Suppressor macrophage (primary cell): ENCODE measurements at places on chromosomes 1 and 21.

DNA sequence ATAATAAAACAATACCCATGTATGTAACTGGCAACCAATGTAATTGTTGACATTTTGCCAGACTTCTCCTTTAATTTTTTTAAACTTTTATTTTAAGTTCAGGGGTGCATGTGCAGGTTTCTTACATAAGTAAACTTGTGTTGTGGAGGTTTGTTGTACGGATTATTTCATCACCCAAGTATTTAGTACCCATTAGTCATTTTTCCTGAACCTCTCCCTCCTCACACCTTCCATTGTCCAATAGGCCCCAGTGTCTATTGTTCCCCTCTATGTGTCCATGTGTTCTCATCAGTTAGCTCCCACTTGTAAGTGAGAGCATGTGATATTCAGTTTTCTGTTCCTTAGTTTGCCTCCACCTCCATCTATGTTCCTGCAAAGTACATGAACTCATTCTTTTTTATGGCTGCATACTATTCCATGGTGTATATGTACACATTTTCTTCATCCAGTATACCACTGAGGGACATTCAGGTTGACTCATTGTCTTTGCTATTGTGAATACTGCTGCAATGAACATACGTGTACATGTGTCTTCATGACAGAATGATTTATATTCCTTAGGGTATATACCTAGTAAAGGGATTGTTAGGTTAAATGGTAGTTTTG lies 6.7 kb downstream of the DEPDC1 start:
- no peak for DNase-seq

- no peak for DNase-seq
Observed at GRCh38 chr1:5109633-5110032, 455.2 kb downstream of the AJAP1 start.

- DNase-seq, result no peak
Observed at GRCh38 chr1:65792669-65793358, at the start of gene PDE4B. Gene PDE4B (plus strand): TSS chr1:65792895.

- peak; percentile 73 for DNase-seq
Observed at GRCh38 chr1:25520446-25521061, 22.9 kb upstream of the LDLRAP1 start.

DNA sequence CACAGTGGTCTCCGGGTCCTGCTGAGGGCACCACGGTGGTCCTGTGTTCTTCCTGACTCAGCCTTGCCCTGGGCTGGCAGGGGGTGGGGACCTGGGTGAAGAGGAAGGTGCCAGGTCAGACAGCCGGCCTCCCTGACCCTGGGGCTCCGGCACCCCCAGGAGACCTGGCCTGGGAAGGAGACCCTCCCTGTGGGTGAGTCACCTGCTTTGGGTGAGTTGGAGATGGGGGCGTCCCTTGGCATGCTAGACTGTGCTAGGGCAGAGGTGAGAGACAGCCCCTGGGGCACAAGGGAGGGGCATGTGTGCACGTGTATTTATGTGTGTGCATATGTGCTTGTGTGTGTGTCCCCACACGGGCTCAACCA lies 23.4 kb downstream of the SPSB1 start:
- DNase-seq, result no peak

- peak; percentile 70 for DNase-seq
Observed at GRCh38 chr1:159012495-159012894, 2.8 kb downstream of the IFI16 start.

GRCh38 chr1:109667452-109668122 lies at the start of gene GSTM2:
Gene GSTM2 (plus strand): TSS chr1:109668057. CDS start chr1:109668116, 59 bp downstream.
- DNase-seq, result peak; percentile 77
